ENCODE measurements at places on chromosomes 7 and 10. TPM values are rescaled to one million over a fixed set of nuclear protein-coding genes. Genes with fewer than 3 reads are reported as not detected.
A peak's percentile ranks its signal among the peaks of the same experiment; 100 is the strongest.

Gene CHAT
- not detected for total RNA-seq

- DNase-seq = no peak
Measured at GRCh38 chr7:8387551-8388256, 45.7 kb upstream of the NXPH1 start.

DNA sequence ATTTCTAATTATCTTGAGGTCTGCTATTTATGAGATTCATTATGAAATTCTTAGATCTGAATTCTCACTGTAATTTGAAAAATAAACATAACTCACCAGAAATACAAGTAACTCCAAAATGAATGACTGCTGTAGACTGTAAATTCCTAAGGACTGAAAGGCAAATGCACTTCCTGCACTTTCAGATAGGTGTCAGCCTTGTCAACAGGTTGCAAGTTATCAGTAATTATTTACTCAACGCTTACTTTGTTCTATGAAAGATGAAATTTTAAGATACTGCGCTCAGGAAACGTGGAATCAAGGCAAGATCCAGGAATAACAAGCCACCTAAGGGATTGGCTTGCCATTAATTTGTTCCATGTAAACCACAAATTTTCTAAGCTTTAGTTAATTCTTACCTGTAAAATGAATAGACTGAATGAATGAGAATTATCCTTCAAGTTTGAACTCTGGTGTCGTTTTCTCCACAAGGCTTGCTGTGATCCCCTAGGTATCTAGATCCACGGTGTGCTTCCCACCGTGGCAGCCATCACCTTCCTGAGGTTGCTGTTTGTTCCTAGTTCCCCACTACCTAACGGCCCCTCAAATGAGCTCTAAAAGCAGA lies 12.6 kb downstream of the DHX32 start:
- DNase-seq = peak; percentile 48

GRCh38 chr10:60974463-60975149 lies 30.6 kb upstream of the RHOBTB1 start:
- DNase-seq = no peak

- no peak for DNase-seq
Measured at GRCh38 chr7:158053183-158053915, 534.3 kb downstream of the PTPRN2 start.

DNA sequence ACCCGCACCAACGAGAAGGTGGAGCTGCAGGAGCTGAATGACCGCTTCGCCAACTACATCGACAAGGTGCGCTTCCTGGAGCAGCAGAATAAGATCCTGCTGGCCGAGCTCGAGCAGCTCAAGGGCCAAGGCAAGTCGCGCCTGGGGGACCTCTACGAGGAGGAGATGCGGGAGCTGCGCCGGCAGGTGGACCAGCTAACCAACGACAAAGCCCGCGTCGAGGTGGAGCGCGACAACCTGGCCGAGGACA lies 1.6 kb downstream of the VIM start:
- no peak for DNase-seq
